ENCODE measurements at places on chromosomes 6 and 20.

GRCh38 chr6:132932588-132932987 lies 118.2 kb downstream of the RPS12 start:
- DNase-seq = no peak

- DNase-seq = no peak
Measured at GRCh38 chr20:62972845-62973745, 20.6 kb downstream of the SLC17A9 start.

DNA sequence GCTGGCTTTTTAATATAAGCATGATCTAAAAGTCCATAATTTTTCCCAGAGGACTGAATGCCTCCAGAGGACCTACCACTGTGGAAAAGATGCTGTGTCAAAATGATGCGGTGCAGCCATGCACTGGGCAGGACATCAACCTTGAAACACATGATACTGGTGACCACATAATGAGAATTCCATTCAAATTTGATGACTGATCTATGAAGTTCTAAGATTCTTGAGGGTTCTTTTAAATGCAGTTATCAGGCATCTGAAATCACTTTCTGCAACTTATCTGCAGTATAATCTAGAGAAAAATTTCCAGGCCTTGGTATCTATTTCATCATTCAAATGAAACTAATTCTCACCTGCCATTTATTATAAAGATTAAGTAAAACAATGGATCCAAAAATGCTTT lies 15.0 kb upstream of the MARCKS start:
- no peak for DNase-seq

DNA sequence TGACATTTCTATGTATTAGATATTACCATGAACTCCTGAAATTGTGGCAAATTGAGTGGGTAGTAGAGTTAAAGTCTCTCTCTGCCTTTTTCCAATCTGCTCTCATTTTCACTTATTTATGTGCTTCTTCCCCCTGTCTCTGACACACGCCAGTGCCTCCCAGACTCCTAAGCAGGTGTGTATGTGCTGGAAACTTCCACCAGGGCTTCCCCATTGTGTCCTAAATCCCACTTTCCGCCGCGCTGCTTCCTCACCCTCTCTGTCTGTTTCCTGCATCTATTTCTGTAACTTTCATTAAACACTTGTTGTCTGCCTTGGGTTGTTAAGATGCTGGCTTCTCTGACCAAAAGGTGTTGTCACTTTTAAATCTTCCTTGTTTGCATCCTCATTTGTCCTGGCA lies 97.6 kb upstream of the HDGFL1 start:
- no peak for DNase-seq

DNA sequence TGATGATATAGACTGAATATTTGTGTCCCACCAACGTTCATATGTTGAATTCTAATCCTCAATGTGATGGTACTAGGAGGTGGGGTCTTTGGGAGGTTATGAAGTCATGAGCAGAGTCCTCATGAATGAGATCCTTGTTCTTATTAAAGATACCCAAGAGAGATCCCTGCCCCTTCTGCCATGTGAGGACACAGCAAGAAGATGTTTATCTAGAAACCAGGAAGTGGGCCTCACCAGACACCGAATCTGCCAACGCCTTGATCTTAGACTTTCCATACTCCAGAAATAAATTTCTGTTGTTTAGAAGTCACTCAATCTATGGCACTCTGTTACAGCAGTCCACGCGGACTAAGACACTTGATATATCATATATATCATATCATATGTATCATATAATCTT lies 67.7 kb upstream of the GCM1 start:
- no peak for DNase-seq

DNA sequence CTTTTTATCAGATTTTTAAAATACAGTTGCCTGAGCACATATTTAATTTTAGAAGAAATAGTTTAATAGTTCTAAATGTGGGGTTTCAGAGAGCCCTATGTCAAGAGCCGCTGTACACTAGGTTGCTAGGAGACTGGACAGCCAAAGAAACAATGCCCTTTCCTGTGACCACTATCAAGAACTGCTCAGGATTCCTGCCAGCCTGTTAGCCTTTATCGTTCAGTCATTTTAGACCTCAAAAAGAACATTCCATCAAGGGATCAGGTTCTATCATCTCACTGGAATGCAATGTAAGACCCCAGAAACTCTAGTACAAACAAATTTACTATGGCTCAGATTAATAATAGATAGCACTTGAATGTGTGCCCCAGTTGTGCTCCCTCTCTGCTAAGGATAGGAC lies 181.2 kb upstream of the CCN2 start:
- no peak for DNase-seq

GRCh38 chr20:50149481-50150254 lies 3.9 kb downstream of the PEDS1 start:
- no peak for DNase-seq

DNA sequence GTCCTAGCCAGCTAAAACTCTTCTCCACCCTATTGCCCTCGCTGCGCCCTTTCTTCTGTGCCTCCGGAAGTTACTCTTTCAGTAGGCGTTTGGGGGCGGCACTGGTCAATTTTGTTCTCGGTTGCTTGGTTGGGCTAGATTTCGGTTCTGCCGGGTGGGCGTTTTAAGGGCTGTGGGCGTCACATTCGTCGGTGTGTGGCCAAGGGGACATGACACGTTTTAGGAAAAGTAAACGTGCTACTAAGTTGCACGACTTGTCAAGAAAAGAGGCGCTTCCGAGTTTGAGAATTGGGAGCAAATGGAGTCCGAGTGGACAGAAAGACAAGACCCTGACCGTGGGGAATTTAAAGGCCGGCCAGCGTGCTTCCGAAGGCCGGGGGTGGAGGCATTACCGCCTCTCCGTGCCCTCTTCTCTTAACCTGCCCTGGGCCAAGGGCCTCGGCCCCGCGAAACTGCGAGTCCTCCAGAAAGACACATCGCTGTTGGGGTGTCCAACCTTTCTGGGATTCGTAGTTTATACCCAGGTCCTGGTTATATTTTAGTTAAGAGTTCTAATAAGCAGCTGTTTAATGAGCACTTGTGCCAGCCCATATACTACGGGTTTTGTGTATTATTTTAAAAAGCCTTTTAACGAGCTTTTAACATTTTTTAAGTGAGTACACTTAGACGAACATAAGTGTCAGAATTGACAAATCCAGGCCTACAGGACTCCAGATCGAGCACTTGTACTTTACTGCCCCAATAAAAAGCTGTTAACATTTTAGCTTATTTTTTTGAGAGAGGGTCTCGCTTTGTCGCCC lies 664 bp upstream of the BAG6 start:
- DNase-seq = peak; percentile 82

- peak; percentile 72 for DNase-seq
Measured at GRCh38 chr6:42726485-42727086, 4.2 kb upstream of the PRPH2 start.

DNA sequence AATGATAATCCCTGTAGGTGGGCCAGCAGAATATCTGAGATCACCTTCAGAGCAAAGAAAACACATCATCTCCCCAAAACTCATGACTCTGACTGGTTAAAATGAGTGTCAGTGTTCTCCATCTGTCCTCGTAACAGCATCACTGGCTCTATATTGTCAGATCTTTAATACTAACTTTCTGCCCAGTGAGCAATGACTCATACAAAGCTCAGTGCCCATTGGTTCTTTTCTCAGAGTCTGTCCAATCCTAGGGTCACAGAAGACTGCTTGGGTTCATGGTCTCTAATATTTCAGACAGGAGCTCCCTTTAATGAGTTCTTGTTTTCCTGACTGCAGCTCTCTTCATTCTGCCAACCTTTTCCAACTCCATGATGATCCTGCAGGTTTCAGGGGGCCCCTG lies 36.4 kb downstream of the HLA-DPB1 start:
- no peak for DNase-seq

- DNase-seq = no peak
Measured at GRCh38 chr6:170223718-170224693, 66.9 kb downstream of the DLL1 start.

- peak; percentile 49 for DNase-seq
Measured at GRCh38 chr6:79713701-79714322, 82.7 kb downstream of the SH3BGRL2 start.

- DNase-seq = no peak
Measured at GRCh38 chr20:13130061-13130706, 90.9 kb upstream of the ISM1 start.

GRCh38 chr6:392441-393390 lies 1.2 kb downstream of the IRF4 start:
- peak; percentile 55 for DNase-seq

GRCh38 chr6:42860481-42860880 lies 18.9 kb upstream of the RPL7L1 start:
- DNase-seq = no peak

DNA sequence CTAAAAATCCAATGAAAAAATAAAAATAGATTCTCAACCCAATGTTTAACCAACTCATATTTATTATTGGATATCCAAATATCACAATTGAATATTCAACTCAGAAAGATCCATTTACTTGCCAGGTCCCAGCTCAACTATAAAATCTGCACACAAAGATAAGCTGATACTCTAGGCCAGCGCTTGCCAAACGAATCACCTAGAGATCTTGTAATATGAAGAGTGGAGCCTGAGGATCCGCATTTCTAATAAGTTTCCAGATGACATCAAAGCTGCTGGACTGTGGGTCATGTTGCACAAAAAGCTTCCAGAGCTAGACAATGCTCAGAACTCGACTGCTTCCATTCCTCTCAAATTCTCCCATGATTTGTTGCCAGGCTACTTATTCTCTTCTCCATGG lies 51.7 kb upstream of the HSF2 start:
- no peak for DNase-seq

DNA sequence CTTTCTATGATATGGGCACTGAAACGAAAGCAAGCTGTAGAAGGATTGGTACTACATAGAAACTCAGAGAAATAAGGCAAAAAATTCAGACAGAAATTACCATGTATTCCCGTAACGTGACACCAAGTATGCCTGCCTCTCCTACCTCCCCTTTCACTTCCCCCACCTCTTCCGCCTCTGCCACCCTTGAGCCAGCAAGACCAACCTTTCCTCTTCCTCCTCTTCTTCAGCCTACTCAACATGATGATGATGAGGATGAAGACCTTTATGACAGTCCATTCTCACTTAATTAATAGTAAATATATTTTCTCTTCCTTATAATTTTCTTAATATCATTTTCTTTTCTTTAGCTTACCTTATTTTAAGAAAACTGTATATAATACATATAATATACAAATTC lies 188.1 kb upstream of the VGLL2 start:
- DNase-seq = no peak

GRCh38 chr20:10507052-10507451 lies 71.9 kb downstream of the SLX4IP start:
- no peak for DNase-seq

DNA sequence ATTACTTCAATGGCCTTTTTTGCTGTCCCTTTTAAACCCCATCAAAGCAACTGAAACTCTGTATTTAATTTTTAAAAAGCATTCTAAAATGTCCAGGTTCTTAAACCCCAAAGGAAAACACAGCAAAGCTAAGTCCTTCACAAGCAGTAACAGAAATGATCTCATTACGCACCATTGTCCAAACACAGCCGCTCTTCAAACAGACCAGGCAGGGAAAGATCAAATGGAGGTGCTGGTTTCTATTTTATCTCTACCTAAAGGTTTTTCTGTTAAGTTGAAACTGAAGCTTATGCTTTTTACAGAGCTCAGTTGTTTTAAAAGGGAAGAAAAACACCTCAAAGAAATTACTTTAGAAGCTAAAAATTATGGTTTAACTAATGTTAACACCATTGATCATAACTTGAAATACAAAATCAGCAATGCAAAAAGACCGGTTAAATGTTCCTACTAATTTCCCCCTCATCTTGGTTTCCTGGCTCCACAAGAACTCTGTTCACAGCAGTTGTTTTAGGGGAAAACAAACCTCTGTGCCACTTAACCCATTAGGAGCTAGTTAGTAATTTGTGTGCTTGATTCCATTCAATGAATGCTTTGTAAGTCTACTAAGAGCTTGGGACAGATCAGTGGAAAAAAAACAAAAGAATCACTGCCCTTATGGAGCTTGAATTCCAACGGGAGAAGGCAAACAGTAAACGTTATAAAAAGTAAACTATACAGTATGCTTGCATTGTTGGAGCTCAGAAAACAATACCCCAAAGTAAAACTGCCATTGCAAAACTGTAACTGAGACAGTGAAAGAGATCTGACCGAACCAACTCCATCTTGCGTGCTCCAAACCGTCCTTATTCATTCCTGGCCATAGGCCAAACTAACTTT lies 87.4 kb downstream of the CD24 start:
- no peak for DNase-seq

- DNase-seq = no peak
Measured at GRCh38 chr20:8118039-8118438, 14.0 kb upstream of the PLCB1 start.

GRCh38 chr20:605237-605636 lies 4.9 kb downstream of the TCF15 start:
- DNase-seq = no peak
